Panc1 (cell line): ENCODE measurements at places on chromosomes 11 and 22.

- DNase-seq: no peak
These were observed 34.1 kb downstream of the GNAZ start for GRCh38 chr22:23104187-23104971.

DNA sequence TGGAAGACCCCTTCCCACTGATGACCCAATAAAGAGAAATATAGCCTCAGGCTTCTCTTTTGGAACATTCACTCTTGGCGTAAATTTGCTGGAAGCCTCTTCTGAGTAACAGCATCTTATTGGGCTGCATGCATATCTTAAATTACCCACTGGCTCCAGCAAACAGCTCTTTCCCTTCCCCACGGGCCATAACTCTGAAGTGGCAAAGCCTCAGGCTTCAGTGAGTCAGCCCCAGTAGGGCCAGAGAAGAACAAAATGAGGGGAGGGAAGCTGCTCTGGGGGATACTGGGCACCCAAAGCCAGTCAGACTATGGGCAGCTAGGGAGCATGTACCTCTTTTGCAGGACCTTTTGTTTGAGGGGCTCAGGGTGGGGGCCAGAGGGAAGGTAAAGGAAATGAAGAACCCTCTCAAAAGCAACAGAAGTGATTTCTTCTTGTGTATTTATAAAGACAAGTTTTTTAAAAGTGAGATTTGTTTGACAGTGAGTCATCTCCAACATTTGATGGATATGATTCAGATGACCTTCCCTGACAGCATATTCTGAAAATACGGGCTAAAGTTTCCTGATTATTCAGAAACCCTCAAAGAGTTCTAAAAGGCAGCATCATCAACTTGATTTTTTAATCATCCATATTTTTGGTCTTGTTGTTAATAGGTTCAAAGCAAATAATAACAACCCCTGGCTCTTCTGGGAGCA lies 203.4 kb downstream of the KIF18A start:
- DNase-seq: no peak

DNA sequence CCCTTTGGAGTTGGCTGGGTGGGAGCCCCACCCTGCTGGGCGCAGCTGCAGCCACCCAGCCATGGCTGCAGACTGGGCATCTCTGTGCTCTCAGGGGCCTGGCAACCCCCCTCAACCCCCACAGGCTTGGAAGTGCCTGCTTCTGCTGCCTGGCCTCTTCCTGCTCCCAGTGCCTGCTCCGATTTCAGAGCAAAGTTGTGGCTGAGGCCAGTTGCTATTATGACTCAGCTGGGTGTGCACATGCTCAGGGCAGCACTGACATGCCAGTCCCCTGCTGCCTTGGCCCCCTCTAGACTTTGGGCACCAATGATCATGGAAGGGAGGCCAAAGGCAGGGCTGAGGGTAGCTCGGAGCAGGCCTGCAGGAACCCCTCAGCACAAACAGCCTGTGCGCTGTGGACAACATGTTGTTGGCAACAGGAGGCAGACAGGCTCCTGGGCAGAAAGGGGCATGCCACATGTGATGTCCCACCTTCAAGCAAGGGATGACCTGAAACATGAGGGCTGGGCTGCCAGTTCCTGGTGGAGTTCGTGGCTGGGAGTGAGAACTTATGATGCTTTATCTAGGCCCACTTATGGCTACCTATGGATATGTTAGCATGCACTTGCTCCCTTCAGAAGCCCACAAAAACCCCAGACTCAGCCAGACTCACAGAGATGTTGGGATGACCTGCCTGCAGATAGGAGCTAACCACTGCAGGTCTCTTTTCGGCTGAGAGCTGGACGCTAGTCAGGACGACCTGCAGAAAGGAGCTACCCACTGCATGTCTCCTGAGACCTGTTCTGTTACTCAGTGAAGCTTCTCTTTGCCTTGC lies 96.4 kb upstream of the AMOTL1 start:
- DNase-seq: no peak

- DNase-seq: no peak
These were observed 108.4 kb downstream of the SHANK2 start for GRCh38 chr11:71144010-71144409.

DNA sequence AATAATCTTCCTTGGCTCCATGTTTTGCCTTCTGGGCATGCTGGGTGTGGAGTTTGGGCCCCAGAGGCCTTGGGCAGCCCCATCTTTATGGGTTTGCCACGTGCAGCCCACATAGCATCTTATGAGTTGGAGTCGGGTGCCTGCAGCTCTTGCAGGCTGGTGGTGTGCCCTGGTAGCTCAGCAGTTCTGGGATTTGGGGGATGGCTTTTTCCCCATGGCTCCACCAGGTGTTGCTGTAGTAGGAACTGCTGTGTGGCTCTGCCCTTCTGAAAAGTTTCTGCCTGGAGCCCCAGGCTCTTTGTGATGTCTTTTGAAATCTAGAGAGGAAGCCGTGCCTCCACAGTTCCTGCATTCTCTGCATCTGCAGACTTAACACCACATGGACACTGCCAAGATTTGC lies 16.8 kb downstream of the EED start:
- DNase-seq: no peak

DNA sequence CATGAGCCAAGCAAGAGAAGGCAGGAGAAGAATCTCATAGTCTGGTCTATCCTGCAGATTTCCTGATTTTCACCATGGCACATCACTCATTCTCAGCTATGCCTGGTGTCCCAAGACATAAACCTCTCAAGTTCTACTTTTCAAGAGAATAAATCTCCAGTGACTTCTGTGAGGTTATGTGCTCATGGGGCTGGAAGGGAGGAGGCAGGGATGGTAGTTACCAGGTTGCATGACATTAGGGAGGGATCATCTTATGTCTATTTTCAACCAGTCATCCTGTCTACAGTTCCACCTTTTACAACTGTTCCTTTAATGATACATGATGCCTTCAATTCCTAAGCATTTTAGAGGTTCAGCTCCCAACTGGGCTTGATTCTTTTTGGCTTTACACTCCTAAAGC lies 297.7 kb downstream of the SOX6 start:
- DNase-seq: no peak

DNA sequence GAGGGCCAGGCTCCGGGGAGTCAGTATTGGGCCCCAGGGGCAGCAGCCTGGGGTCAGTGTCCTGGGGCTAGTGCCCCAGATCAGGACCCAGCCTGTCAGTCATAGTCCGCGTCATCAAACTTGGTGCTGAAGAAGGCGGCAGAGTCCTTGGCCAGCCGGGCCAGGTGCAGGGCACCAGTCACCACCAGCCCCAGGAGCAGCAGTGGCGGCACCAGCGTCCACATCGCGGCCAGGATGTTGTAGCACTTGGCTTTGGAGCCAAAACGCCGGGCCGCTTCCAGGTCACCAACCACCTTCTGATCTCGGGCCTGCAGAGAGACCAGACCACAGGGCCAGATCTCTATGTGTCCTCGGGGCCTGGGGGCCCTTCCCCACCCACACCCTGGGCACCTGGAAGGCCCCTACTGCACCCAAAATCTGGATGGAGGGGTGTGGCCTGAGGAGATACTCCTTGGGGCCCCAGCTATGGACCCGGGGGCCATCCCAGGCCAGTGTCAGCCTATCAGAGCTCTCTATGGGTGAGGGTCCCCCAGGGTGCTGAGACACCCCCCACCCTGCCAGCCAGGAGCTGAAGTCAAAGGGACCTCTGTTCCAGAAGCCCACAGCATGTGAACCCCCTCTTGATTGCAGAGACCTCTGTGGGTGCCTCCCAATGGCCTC lies 790 bp downstream of the IFITM5 start:
- DNase-seq: no peak

DNA sequence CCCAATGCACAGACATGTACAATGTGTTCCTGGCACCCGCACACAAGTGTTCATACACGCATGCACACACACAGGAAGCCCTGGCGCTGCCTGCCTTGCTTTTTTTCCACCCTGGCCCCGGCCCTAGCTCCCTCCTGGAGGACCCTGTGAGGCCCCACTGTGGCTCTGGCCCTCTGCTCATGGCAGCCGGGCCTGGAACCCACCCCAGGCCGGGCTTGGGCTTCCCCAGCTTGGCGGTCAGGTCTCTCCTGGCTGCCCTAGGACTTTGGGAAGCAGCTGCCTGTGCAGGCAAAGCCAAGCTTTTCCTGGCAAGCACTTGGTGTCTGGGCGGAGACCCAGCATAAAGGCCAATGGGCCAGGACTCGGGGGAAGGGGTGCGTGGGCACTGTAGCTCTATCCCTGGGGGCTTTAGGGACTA lies 30.5 kb downstream of the CD82 start:
- no peak for DNase-seq

- no peak for DNase-seq
These were observed 34.8 kb downstream of the TSPAN18 start for GRCh38 chr11:44761551-44761961.

DNA sequence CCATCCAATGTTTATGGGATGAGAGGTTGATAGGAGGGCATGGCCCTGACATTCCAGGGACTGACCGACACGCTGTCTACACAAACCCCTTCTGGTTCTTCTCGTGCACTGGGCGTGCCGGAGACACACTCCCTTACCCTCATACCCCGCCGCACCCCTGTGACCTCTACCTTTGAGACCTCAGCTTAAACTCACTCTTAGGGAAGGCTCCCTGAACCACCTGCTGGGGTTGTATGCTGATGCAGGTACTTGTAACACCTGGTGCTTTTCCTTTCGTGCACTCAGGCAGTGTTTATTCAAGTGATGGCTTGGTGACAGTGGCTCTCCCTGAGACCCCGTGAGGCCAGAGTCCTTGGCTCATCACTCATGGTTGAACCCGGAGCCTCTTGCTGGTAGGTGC lies 12.0 kb downstream of the PPARA start:
- DNase-seq: no peak

- DNase-seq: no peak
These were observed 263.1 kb downstream of the TMEM135 start for GRCh38 chr11:87300640-87301380.

- DNase-seq: no peak
These were observed 8.9 kb upstream of the TNFRSF13C start for GRCh38 chr22:41935509-41935908.

DNA sequence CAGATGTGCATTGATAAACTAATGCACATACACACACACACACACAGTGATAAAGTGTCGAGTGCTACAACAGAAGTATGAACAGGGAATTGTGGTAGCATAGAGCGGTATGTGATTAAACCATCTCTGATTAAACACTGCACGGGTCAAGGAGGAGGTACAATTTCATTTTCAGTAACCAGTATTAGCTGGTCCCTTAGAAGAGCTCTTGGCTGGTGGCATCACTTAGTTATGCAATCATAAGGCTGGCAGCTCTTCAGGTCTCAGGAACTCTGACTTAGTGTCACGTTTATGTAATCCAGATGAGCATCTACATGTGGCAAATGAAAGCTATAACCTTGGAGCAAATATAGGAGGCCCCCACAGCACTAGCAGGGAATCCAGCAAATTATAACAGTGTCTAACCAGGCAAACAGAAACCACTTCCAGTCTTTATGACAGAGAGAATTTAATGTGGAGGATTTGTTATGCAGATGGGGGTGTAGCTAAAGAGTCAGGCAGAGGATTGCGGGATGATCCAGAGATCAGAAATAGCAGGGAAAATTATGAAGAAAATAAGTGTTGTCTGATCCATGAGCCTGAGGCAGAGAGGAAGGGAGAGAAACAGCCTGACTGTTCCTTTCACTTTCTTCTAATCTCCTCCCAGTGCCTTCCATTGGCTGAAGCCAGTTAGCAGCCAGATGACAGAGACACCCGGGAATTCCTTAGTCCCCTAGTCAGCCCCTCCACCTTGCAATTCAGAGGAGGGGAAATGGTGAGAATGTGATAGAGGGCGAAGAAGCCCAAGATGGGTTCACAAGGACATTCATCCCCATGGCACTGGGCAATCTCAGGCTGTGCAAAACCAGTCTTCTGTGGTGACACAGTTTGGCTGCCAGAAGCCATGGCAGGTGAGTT lies 533.1 kb upstream of the TENM4 start:
- no peak for DNase-seq

DNA sequence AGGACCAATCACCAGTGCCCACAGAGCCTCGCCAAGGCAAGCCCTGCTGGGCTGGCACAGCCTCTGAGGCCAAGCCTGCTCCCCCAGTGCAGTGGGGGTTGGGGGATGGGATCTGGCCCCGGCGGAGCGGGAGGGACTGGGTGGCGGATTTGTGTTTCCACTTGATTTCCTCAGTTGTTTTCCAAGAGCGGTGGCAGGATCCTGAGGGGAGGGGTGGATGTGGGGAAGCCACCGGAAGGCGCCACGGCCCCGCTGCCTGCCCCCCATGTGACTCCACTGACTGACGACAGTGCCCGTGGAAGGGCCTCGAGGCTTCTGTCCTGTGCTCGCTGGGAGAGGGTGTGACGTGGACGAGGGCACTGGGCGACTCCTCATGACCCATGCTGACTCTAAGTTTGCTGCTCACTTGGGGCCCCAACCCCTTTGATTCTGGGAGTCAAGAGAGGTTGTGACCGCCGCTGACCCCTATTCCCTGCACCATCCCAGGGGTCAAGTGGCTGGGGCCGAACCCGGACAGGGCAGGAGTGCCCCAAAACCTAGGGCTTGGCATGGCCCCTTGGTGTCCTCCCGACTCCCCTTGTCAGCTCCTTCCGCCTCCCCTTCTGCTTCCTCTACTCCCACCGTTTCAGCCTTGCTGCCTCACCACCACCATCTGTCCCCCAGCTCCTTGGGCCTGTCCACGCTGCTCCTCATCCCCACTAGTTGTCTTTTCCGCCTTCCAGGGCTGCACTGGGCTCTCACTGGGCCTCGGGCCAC lies 23.5 kb upstream of the PICK1 start:
- no peak for DNase-seq

GRCh38 chr11:70111269-70112016 lies 33.3 kb downstream of the ANO1 start:
- DNase-seq: no peak

GRCh38 chr11:8631395-8632118 lies 37.5 kb upstream of the STK33 start:
- DNase-seq: no peak

GRCh38 chr11:65912845-65913244 lies 6.0 kb downstream of the C11orf68 start:
- no peak for DNase-seq

DNA sequence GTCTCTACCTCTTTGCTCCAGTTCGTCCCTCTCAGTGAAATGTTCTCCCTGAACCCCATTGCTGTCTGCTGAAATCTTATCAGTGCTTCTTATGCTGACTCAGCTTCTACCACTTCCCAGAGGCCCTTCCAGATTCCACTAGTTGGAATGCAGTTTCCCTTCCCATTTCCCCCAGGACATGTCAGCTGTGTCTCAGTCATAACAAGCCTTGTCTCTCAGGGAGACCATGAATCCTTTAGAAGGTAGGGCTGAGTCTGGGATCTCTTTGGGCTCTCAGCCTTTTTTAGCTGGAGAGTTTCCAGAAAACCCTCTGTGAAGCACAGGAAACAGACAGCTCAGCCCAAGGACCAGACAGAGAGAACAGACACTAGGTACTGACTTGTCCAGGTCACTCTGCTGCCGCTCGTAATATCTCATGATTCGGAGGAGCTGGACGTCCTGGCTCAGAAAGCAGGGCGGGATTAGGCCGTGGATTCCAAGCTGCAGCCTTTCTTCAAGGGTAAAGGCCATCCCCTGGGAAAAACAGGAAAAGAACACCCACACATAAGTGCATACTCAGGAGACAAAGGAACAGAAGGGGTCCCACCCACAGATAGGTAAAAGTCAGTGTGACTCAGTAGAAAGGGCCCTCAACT lies 113.0 kb downstream of the ME3 start:
- DNase-seq: no peak

- DNase-seq: no peak
These were observed 57.7 kb downstream of the GAB2 start for GRCh38 chr11:78359921-78360320.
